Small intestine (tissue), 16 donors: ENCODE measurements at places on chromosomes 7 and 10. TPM values are rescaled to one million over a fixed set of nuclear protein-coding genes. Genes with fewer than 3 reads are reported as not detected.

SPAM1 gene
- 0.45 TPM for polyA plus RNA-seq

C10orf90 gene
- not detected for polyA plus RNA-seq

CUBN gene
- not detected for polyA plus RNA-seq

GRCh38 chr10:110556969-110557601 lies 10.4 kb upstream of the SMC3 start:
- peak; percentile 39 for DNase-seq
- H3K27ac ChIP-seq, result no peak overlapping the region
- H3K36me3 ChIP-seq, result no peaks in the 10 kb centered on the region
- H3K27me3 ChIP-seq, result peaks cover 2% of the 10 kb centered on the region
- no peak overlapping the region for H3K4me3 ChIP-seq

DNA sequence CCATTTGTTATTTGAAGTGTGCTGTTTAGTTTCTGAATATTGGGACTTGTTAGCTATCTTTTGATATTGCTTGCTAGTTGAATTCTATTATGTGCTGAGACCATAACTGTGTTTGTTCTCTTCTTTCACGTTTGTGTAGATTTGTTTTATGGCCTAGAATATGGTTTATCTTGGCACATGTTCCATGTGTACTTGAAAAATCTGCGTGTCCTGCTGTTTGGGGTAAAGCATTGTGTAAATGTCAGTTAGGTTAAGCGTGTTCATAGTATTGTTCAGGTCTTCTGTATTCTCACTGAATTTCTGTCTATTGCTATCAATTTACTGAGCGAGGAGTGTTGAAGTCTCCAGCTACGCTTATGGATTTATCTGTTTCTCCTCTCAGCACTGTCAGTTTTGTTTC lies 19.4 kb downstream of the MMP21 start:
- H3K36me3 ChIP-seq, result peaks cover 34% of the 10 kb centered on the region
- no peaks in the 10 kb centered on the region for H3K27me3 ChIP-seq
- no peak overlapping the region for H3K4me3 ChIP-seq
- H3K4me1 ChIP-seq, result no peaks in the 10 kb centered on the region
- H3K27ac ChIP-seq, result no peak overlapping the region

GRCh38 chr7:87635921-87636320 lies 7.7 kb downstream of the RUNDC3B start:
- no peaks in the 10 kb centered on the region for H3K27me3 ChIP-seq
- no peak for DNase-seq
- H3K27ac ChIP-seq, result no peak overlapping the region
- H3K4me1 ChIP-seq, result no peaks in the 10 kb centered on the region
- H3K4me3 ChIP-seq, result no peak overlapping the region

DNA sequence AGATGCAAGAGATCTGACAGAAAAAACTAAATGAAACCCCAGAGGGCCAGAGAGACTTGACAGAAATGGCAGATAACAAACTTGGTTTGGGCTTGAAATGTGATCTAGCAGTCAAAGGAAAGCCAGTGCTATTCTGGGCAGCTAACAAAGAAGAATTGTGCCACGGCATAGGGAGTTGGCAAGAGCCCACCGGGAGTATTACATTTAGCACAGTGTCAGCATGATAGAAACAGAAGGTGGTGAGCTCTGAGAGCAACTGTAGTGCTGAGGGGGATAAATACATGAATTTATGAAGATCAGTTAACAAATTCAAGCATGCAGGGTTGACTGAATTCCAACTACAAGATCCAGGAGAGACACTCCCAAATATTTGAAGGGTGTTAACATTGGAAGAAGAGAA lies 91.1 kb downstream of the AHCYL2 start:
- H3K4me3 ChIP-seq, result no peak overlapping the region
- H3K27ac ChIP-seq, result no peak overlapping the region
- H3K27me3 ChIP-seq, result no peaks in the 10 kb centered on the region
- no peaks in the 10 kb centered on the region for H3K4me1 ChIP-seq
